Stimulated activated CD4-positive, alpha-beta T cell treated with anti-CD3 and anti-CD28 coated beads, TNF-alpha, amount 100 ng/mL, for 24 hours (primary cell): ENCODE measurements at places on chromosomes 12 and 14.

- no peak for DNase-seq
Observed at GRCh38 chr12:58470266-58471010, 449.9 kb downstream of the LRIG3 start.

GRCh38 chr14:96824283-96824682 lies 27.1 kb downstream of the VRK1 start:
- no peak for DNase-seq

DNA sequence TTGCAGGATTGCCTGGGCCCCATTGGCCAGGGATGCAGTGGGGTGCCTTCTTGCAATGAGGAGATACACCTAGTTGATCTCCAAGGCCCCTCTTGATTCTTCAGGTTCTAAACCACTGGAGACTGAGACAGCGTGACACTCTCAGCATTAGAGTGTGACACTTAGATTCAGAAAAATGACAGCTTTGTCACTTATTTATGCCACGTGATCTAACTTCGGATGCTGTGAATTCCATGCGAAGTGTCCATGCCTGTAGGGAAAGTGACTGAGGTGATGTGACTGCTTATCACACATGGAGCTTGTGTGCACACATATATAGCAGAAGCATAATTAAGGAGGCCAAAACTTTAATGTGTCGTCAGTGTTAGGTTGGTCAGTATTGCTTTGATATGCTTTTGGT lies 30.4 kb downstream of the FBXW8 start:
- no peak for DNase-seq

DNA sequence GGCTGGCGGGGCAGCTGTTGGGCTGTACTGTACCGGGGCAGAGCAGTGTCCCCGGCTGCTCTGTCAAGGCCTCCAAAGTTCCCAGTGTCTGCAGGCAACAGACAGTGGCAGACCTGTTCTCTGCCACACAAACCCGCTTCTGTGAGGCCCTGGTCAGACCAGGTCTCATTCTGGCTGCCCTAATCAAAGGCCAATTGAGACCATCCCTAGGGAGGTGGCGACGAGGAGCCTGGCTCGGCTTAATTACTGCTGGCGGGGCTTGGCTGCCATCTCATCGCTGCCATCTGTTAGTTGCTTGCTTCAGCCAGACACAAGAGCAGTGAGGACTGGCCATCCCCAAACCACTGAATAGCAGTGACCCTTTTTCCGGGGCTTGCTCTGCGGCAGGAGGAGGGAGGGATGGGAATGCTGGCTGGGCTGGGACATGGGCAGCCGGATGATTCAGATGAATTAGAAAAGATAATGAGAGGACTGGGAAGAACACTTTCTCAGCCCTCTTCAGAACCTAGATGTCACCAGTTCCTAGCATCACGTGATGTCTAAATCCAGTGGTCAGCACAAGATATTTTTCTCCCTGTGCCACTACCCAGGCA lies 24.5 kb downstream of the ERG28 start:
- no peak for DNase-seq

DNA sequence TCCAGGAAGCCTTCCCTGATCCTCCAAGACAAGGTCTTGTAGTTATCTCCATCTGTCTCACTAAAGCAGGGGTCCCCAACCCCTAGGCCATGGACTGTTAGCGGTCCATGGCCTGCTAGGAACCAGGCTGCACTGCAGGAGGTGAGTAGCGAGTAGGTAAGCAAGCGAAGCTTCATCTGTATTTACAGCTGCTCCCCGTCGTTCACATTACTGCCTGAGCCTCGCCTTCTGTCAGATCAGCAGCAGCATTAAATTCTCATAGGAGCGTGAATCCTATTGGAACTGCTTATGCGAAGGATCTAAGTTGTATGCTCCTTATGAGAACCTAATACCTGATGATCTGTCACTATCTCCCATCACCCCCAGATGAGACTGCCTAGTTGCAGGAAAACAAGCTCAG lies 12.4 kb upstream of the NFYB start:
- DNase-seq: no peak

DNA sequence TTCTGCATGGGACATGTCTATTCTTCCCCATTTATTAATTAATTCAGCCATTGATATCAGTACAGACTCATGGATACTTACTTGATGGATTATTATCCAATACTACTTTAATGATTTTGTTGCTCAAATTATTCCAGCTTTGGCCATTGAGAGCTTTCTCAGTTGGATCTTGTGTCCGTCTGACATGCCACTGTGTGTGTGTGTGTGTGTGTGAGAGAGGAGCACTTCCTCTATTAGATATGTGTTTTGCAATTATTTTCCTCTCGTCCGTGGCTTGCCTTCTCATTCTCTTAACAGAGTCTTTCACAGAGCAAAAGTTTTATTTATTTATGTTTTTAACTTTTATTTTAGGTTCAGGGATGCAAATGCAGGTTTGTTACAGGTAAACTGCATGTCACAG lies 194.2 kb downstream of the ADGRD1 start:
- DNase-seq: no peak

GRCh38 chr12:8527250-8528130 lies 13.2 kb downstream of the CLEC4E start:
- no peak for DNase-seq

DNA sequence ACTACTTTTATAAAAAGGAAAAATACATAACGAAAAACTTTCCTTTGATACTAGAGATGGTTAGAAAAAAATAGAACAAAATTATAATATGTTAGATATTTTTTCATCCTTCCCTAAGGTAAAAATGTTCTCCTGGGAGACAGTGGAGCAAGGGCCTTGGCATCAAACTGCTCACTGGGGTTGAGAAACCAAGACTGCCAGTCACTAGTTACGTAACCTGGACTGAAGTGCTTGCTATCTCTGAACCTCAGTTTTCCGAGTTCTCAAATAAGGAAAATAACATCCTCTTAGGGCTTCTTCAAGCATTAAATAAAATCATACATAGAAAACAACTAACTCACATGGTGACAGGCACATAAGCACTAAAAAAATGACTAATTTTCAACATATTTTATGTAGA lies 48.2 kb upstream of the FRMD6 start:
- no peak for DNase-seq

- DNase-seq: no peak
Observed at GRCh38 chr14:71748196-71748595, 184.0 kb upstream of the RGS6 start.

DNA sequence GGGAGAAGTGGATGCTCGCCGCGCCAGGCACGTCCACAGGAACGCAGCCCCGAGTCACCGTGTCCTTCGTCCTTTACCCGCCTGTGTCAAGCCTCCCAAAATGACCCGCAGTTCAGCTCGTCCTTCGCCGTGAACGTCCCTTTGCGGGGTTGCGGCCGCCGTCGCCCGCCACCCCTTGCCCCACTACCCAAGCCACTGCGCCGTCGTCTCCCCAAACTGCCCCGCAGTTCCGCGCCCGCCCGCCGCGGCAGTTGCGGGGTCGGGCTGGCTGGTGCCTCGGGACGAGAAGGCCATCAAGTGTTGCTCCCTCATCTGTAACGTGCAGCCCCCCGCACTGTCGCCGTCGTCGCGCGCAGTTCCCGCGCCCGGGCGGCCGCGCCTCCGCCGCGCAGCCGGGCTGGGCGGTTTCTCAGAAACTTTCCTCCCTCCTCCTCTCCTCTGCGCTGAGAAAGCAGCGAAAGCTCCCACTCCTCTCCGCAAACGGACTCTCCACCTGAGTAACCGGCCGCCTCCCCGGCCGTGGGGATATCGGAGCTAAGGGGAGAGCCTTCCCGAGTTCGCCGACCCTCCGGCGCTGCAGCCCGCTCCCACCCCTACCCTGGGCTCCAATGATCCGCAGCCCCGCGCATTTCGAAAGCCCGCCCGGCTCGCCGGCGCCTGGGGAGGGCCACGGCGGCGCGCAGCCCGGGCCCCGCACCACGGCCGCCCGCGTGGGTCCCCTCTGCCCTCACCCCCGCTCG lies 6.7 kb downstream of the CDKN1B start:
- peak; percentile 33 for DNase-seq

DNA sequence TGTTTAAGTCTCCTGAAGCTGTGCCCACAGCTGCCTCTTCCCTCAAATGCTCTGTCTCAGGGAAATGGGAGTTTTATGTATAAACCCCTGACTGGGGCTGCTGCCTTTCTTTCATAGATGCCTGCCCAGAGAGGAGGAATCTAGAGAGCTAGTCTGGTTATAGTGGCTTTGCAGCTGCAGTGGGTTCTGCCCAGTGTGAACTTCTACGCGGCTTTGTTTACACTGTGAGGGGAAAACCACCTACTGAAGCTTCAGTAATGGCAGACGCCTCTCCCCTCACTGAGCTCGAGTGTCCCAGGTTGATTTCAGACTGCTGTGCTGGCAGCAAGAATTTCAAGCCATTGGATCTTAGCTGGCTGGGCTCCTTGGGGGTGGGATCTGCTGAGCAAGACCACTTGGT lies 36.9 kb downstream of the SCYL2 start:
- DNase-seq: no peak

- DNase-seq: peak; percentile 59
Observed at GRCh38 chr14:73741386-73741875, 27.2 kb upstream of the PNMA1 start.

GRCh38 chr14:35988972-35989690 lies 163.0 kb downstream of the BRMS1L start:
- DNase-seq: no peak

GRCh38 chr12:94099632-94100031 lies 48.7 kb upstream of the PLXNC1 start:
- DNase-seq: no peak

DNA sequence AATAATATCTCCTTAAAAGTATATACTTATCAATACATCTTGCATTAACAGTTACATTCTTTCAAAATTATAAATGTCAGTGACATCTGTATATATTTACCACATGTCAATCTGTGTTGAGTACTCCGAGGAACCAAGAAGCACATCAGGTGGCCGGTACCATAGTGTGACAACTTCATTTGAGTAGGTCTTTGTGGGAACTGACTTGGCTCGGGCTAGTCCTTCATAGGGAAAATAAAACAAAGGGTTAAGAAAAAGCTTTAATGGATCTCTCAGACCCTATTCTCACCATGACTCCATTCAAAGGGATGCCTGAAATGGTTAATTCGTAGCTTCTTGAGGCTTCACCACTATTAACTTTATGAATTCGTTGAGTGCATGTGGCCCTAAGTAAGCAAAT lies 94.9 kb downstream of the ELK3 start:
- DNase-seq: no peak

- no peak for DNase-seq
Observed at GRCh38 chr14:99552572-99553216, 51.3 kb downstream of the CCDC85C start.

- peak; percentile 26 for DNase-seq
Observed at GRCh38 chr12:106248846-106249371, 1.1 kb upstream of the CKAP4 start.

GRCh38 chr12:46365951-46366379 lies 6.6 kb downstream of the SLC38A2 start:
- DNase-seq: no peak

DNA sequence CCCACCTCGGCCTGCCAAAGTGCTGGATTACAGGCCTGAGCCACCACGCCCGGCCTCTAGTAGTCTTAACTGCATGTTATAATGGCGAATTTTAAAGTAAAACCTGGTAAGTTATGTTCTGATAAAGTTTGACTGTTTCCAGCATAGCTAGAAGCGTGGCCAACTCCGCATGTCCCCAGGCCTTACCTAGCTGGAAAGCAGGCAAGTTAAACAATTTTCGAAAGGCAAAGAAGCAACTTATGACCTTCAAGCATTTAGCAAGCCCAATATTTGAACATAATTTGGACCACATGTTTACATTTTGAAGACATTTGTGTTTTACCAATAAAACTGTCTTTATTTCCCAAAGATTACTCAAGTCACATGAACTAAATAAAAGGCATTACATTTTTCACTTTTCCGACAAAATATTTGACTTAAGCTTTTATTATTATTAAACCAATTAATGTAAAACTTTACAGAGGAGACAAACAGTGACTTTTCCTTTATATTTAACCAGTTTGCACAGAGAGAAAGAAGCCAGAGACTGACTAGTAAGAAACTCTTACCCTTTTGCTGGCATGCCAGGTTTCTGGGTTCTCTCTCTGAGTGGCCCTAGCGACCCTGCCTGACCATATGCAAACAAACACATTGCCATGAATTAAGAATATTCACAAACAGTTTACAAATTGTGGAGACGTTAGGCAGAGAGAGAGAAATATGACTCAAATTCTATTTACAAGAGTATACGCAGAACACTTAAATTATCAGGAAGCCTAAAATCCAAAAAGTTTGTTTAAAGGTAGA lies 106.3 kb downstream of the RIN3 start:
- DNase-seq: no peak

DNA sequence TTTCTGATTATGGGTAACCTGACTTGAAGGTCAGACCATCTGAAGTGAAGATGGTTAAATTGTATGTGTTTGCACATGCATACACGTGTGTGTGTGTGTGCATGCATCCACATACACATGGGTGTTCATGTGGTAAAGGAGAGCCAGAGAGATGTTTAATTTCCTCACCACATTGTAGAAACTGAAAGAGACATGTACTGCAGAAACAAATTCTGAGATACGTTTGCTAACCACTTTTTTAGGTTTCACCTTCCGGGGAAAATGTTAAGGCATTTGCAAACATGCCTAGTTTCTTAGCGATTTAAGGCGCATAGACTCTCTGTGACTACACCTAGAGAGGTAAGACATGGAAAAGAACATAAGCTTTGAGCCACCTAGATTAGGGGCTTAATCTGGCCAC lies 362.9 kb downstream of the RAD51B start:
- no peak for DNase-seq

GRCh38 chr12:72272731-72273498 lies 745 bp downstream of the TRHDE start:
- DNase-seq: no peak

- no peak for DNase-seq
Observed at GRCh38 chr12:57515408-57515933, 4.8 kb downstream of the DDIT3 start.

DNA sequence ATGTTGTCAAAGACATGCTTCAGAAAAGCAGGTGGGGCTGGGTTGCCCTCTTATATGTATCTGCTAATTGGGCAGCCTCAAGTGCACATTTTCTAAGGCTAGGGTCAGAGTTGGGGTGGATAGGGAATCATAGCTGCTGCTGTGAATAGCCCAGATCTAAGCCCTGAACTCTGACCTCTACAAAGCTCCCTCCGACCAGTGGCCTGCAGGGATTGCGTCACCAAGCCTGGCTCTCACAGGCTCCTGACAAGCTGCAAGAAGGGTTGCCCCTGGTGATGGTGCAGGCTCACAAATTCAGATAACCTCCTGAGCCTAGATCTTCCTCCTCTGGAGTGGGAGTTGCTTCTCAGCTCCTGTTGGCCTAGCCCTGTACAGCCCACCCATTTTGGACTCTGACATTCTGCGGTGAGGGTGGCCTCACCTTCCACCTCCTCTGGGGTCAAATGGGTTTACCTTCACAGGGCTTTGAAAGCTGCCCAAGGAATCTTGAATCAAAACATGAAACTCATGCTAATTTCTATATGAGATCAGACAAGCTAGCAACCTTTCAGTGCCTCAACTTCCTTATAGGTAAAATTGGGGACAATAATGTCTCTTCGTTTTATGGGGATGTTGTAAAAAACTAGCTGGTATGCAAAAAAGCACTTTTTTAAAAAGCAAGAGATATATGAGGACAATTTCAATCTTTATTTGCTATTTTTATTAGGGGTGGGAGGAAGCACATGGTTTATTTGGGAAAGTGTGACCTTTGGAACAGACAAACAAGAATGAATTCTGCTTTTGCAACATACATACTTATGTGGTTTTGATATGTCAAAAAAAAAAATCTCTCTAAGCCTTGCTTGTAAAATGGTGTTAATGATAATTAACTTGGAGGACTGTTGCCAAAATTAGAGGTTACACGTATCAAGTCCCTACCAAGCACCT lies 4.9 kb upstream of the SUSD6 start:
- DNase-seq: no peak
